ENCODE measurements at places on chromosomes 11 and 22. TPM values are rescaled to one million over a fixed set of nuclear protein-coding genes. Genes with fewer than 3 reads are reported as not detected.

Gene TESMIN
- 5.3 TPM for total RNA-seq

Gene WBP2NL
- 0.07 TPM for total RNA-seq

Gene DRD2
- not detected for total RNA-seq

Gene PRRG4
- 0.69 TPM for total RNA-seq

Gene RIBC2
- total RNA-seq = 0.84 TPM

Gene GLYATL2
- not detected for total RNA-seq

Gene MUC15
- total RNA-seq = not detected

Gene POU2AF2
- total RNA-seq = not detected

Gene ACRV1
- not detected for total RNA-seq

Gene ALDH3B1
- 0.94 TPM for total RNA-seq

Gene PRG3
- total RNA-seq = not detected

Gene RAPSN
- total RNA-seq = not detected

Gene ARHGAP20
- total RNA-seq = 0.59 TPM

Gene MUC5AC
- not detected for total RNA-seq

Gene YPEL4
- total RNA-seq = 0.25 TPM
